ENCODE measurements at places on chromosomes 4 and X.

GRCh38 chr4:72568959-72569718, at the start of gene ADAMTS3:
Gene ADAMTS3 (minus strand): TSS chr4:72569221. CDS start chr4:72568762, 459 bp downstream.
- DNase-seq, result peak; percentile 6

DNA sequence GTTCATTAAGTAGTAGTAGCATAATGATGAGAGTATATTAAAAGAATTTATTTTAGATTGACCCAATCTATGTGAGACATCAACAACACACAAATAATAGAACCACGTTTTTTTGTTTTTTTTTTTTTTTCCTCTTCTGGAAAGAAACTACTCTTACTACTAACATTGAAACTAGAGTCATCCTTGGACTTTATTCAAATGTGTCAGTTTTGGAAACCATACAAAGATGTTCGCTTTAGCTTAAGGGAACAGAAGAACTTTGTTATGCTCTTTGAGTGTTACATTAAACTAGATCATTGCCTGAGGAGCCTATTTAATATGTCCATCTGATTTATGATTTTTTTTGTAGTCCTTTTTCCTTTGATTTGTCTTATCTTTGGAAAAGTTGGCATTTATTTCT, 166.7 kb downstream of the RPA4 start:
- no peak for DNase-seq

GRCh38 chr4:80709082-80709869, 321.2 kb upstream of the BMP3 start:
- DNase-seq, result no peak

DNA sequence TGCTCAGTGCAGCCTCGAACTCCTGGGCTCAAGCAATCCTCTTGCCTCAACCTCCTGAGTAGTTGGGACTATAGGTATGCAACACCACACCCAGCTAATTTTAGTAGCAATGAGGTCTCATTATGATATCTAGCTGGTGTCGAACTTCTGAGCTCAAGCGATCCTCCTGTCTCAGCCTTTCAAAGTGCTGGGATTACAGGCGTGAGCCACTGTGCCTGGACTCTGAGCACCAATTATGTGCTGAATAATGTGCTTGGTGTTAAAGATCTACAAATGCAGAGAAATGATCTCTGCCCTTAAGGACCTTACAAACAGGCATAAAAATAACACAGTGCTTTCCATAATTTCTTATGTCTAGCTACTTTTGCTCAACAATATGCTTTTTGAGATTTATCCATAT, 129.0 kb upstream of the CBR4 start:
- DNase-seq, result no peak

- no peak for DNase-seq
These were observed 194.4 kb upstream of the HS3ST1 start for GRCh38 chr4:11622961-11623725.

- no peak for DNase-seq
These were observed 39.5 kb upstream of the ZFX start for GRCh38 chrX:24110069-24110468.

GRCh38 chrX:118764122-118764521, 36.7 kb downstream of the IL13RA1 start:
- DNase-seq, result no peak

- no peak for DNase-seq
These were observed 13.8 kb upstream of the UVSSA start for GRCh38 chr4:1333256-1333655.

DNA sequence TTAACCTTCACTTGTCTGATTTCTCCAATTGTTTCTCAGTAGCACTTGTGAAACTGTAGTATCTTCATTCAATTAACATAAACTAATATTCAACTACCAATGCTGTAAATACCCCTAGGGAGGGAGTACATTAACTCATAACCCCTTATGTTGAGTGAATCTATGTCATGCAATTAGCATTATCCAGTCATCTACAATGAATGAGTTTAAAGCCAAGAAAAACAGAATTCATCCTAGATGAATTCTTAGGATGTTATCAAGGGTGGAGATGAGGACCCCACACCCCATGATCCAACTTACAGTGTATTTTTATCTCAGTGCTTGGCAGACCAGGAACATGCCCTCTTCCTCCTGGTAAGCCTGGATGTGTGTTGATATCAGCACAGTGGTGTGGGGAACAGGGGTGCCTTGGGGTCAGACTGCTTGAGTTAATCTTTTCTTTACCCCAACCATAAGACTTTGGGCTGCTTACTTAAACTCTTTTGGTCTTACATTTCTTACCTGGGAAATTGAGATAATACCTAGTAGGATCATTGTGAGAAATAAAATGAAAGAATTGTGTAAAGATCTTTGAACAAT, 62.1 kb upstream of the SCOC start:
- no peak for DNase-seq

- no peak for DNase-seq
These were observed 17.0 kb downstream of the ADD1 start for GRCh38 chr4:2860391-2861348.

GRCh38 chr4:19831644-19832285, 419.9 kb upstream of the SLIT2 start:
- no peak for DNase-seq

DNA sequence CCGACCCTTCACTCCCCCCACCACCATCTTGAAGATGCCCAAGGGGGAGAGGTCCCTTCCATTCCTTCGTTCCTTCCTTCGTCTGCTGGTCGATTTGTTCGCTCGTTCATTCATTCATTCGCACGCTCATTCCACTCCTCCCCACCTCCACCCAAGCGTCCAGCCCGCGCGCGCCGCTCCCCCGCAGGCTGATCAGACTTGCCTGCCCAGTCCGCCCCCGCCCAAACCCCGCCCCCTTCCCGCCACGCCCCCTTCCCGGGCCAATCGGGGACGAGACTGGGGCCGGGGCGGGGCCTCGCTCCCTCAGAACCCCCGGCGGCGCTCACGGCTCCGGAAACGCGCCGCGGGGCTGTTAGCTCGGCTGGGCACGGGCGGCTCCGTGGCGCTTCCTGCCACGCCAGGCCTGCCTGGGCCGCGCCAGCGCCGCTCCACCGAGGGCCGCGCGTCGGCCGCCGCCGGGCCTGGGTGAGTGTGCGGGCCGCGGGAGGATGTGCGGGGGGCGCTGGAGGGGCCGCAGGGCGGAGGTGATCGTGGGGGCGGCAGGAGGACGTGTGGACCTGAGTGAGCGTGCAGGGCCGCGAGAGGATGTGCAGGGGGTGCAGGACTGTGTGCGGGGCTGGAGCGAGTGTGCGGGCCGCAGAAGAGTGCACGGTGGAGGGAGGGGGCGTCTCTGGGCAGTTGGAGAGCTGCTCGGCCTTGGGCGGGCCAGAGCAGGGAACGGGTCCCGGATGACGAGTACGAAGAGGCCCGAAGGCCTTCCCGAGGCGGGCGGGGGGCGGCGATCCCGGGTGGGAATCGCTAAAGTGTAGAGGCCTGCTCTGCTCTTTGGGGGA, at the start of gene ZNF275:
ZNF275 (plus strand) TSS at position 333 of the 833 bp plus-strand sequence. CDS start 2,527 bp downstream, outside the sequence.
- peak; percentile 81 for DNase-seq

GRCh38 chr4:123484291-123484926, 87.8 kb downstream of the SPRY1 start:
- no peak for DNase-seq

- no peak for DNase-seq
These were observed 292.6 kb downstream of the FBXO8 start for GRCh38 chr4:173990869-173991210.

GRCh38 chr4:180449395-180449956, 1793.7 kb upstream of the TENM3 start:
- peak; percentile 50 for DNase-seq

DNA sequence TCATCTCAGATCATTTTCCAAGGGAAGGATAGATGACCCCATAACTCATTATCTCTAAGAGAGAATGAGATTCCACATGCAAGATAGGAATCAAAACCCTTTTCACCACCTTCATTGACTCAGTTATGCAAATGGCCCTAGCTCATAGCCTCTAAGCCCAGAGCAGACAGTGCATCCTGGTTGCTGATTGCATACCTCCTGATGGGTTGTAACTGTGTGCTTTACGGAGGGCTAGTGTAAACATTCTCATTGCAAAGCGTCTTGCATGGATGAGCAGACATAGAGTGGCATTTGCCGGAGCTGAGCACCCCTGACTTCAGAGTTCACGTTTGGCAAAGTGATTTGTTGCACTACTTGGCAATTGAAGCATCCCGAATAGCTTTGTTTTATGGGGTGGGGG, 151.0 kb downstream of the VCX3A start:
- no peak for DNase-seq

DNA sequence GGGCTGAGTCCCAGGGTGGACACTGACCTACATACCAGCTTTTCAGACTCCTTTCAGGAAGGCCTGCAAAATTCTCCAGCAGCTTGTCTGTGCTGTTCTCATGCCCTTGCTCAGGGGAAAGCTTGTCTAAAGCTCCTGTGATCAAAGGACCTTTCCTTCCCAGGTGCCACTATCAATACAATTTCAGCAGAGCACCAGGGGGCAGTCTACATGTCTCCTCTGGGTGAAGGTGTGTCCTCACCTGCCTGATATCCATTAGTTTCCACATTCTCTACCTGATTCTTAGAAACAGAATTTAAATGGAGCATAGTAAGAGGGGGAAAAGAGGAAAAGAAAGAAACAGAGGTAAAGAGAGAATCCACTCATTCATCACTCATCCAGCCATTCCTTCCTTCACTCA, 114.2 kb downstream of the PPARGC1A start:
- no peak for DNase-seq

DNA sequence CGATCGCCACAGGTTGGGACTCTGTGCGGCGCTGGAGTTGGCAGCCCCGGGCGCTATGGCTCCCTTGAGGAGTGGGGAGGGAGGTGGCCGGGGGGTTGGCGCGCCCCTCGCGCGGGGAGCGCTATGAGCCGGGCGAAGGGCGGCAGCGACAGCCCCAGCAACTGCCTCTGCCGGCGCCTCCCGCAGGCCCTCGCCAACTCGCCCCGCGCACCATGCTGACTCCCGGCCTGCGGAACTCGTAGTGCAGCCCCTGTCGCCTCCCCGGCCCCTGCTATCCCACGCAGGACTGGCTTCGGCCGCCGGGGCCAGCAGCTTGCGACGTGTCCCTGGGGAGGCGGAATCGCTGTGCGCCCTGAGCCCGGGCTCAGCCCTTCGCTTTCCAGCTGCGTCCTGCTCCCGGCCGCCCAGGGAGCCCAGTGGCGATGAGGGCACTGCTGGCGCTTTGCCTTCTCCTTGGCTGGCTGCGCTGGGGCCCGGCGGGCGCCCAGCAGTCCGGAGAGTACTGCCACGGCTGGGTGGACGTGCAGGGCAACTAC, 415 bp downstream of the SHISA3 start:
- DNase-seq, result no peak

- no peak for DNase-seq
These were observed 213.1 kb downstream of the UGT8 start for GRCh38 chr4:114811564-114812301.

DNA sequence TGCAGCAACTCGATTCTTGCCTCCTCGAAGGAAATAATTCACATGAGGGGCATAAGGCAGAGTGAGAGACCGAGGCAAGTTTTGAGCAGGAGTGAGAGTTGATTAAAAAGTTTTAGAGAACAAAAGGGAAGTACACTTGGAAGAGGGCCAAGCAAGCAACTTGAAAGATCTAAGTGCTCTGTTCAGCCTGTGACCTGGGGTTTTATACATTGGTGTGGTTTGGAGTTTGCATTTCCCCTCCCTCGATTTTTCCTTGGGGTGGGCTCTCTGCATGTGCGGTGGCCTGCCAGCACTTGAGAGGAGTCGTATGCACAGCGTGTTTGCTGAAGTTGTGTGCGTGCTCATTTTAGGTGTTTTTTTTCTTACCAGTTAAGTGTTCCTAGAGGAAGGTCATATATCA, 356.4 kb downstream of the KLHL4 start:
- no peak for DNase-seq

- DNase-seq, result no peak
These were observed 64.4 kb upstream of the TEX13D start for GRCh38 chrX:124268099-124268498.

DNA sequence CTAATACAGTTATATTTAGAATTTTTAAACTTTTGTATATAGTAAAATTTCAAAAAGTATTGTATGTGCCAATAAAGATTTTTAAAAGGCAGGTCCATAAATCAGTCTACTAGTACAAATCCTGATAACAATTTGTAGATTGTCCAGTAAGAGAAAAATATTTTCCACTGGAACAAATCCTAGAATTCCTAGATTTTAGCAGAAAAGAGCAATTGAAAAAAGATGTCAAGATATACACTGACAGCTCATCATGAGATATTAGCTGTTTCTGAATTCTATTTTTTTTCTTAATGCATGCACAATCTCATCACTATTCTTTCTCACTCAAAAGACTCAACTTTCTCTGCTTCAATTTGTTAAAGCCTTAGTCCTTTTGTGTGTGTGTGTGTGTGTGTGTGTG, 289.2 kb upstream of the MAD2L1 start:
- DNase-seq, result no peak

- DNase-seq, result no peak
These were observed 67.2 kb downstream of the GPAT3 start for GRCh38 chr4:83603129-83603528.

GRCh38 chr4:39987485-39987884, 9.8 kb upstream of the PDS5A start:
- no peak for DNase-seq

- DNase-seq, result no peak
These were observed 30.3 kb downstream of the SLC16A2 start for GRCh38 chrX:74451450-74452198.

DNA sequence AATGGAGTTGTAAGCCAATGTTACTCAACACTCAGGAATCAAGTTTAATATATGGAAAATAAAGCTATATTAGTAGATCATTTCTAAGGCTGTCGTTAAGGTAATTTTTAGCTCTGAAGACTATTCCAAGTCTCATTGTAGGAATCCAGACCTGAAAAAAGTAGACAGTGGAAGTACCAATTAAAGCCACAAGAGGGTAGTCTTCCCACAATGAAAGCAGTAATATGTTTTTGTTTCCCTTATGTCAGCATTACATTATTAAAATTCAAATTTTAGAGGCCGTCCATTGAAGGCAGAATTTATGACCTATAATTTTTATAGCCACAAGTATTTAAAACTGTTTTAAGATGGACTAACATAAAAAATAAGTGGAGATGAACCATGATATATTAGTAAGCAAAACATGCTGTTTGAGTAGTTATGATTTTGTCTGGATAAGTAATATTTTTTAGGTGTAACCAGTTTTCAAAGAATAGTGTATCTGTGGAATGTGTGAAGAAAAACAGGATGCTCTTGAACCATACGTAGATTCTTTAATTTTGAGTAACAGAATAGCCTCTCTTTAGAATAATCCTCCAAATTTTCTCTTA, 372.6 kb upstream of the TECRL start:
- peak; percentile 5 for DNase-seq
